ENCODE measurements at places on chromosomes 4 and X.

GRCh38 chr4:26141911-26142638 lies 178.7 kb upstream of the RBPJ start:
- DNase-seq: no peak

DNA sequence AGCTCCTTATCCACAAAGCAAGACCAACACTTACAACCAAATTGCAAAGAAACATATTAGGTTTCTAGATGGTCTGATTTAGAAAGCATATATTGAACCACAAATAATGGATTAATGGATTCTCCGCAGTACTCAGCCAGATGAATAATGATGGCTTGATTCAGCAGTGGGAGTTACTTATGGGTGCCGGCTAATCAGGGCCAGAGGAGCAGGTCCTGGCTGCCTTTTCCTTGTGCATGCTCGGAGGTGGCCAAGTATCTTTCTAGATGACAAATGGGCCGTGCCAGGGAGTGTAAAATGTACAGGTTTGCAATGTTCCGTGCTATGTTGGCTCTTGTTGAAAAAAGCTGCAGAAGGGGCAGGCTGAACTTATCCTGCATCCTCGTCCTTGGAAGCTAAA lies 70.2 kb downstream of the VCX3A start:
- no peak for DNase-seq

DNA sequence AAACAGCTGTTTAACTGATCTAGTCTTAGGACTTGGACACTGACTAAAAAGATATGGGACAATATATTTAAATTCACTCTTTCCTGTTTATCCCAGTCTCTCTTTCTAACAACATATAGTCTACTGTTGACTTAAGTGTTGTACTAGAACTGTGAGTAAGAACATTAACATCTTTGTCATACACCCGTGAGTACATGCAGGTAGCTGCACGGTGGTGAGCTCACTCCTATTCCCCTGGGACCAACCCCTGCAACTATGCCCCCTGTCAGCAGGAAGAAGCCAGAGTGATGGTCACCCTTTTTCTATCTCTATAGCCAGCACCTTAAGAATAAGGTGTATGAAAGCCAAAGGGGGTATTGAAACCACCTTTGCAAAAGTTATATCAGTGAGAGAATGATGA lies 17.6 kb downstream of the TBL1X start:
- DNase-seq: no peak

- no peak for DNase-seq
These were observed 92.5 kb downstream of the AREG start for GRCh38 chr4:74537459-74537858.

GRCh38 chr4:7705593-7705992 lies 234.1 kb downstream of the AFAP1 start:
- DNase-seq: no peak

GRCh38 chr4:129583868-129584267 lies 487.9 kb downstream of the C4orf33 start:
- no peak for DNase-seq

DNA sequence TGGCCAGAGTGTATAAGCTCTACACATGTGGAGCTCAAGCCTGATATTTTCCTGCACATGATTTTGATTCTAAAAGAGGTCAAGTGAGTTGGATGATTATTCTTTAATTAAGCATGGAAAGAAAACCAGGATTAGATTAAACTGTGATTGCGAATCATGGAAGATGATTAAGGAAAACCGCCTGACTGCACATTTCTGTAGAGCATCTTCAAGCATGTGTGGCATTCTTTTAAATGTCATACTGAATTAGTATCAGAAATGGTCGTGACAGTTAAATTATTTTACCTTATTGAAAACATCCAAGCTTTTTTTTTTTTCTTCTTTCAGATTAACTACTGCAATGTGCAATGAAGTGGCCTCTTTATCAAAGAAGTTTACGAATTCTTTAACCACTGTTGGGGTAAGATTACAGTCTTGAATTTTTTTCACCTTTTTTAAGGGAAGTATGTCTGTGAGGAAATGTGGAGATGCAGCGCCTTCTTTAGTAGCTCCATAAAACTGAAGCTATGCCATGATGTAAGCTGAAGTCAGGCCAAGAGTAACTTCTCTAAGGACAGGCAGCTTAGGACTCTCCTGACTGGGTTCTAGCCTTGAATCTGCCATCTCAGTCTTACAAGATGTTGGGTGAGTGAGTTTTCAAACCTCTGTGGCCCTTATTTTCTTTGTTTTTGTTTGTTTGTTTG lies 67.9 kb downstream of the FAM114A1 start:
- DNase-seq: no peak

- no peak for DNase-seq
These were observed 494.8 kb upstream of the AGA start for GRCh38 chr4:177937041-177937440.

GRCh38 chrX:63250253-63250868 lies 100.8 kb downstream of the SPIN4 start:
- DNase-seq: peak; percentile 61

DNA sequence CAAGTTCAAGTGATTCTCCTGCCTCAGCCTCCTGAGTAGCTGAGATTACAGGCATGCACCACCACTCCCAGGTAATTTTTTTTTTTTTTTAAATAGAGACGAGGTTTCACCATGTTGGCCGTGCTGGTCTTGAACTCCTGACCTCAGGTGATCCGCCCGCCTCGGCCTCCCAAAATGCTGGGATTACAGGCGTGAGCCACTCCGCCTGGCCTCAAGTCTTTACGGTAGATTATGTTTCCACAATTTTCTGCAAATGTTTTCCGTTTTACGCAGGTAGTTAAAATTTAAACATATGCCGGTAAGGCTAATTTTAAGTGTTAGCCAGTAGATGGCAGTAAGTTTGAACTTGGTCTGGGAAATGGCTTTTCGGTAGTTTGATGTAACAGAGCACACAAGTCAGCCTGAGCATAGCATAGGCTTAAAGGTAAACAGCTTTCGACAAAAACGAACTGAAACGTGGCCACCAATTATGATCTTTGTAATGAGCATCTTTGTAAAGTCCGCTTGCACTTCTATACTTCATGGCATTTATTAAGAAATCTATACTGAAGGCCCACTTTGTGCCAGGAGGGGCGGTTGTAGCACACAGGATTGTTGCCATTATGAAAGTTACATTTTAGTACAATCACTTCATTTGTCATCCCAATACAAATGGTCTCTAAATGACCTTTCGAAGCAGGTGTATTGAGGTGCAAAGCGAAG lies 31.1 kb downstream of the CCKAR start:
- no peak for DNase-seq

- DNase-seq: no peak
These were observed 27.7 kb upstream of the PDE5A start for GRCh38 chr4:119656342-119656741.

GRCh38 chr4:72577211-72577610 lies 8.2 kb upstream of the ADAMTS3 start:
- DNase-seq: no peak

GRCh38 chr4:130214268-130214667 lies 1118.3 kb downstream of the C4orf33 start:
- no peak for DNase-seq

DNA sequence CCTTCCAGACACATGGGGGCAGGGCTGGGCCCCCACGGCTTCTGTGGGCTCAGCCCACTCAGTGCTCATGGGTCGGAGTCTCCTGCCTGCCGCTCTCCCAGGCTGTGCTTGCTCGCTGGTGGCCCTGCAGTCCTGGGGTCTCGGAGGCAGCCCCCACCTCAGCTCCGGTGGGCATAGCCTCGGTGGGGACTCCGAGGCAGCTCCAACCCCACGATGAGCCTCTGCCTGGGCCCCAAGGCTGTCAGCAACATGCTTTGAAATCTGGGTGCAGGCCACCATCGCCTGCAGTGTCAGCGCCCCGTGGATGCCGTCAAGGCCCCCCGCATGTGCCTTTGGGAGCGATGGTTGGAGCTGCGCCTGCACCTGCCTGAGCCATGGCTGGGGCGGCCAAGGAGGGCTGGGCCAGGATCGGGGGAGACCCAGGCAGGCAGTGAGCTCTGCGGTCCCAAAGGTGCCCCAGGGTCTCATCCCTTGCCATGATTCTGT lies 30.2 kb upstream of the SPON2 start:
- no peak for DNase-seq

GRCh38 chr4:104490770-104491480 lies 3.8 kb downstream of the CXXC4 start:
- DNase-seq: peak; percentile 85

GRCh38 chr4:13432453-13432852 lies 51.7 kb downstream of the RAB28 start:
- DNase-seq: no peak

DNA sequence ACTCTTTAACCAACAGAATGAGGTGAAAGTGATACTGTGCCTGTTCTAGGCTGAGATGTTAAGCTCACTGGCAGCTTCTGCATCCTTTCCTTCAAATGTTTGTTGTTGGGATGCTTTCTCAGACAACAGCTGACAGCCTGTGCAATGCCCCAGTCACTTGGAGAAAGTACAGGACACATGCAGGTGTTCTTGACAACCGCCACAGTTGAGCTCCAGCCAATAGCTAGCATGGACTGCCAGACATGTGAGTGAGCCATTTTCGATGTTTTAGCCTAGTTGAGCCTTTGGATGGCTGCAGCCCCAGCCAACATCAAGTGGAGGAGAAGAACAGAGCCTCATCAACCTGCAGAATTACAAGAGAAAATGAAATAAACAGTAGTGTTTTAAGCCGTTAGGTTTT lies 94.1 kb upstream of the PPP3CA start:
- DNase-seq: peak; percentile 12

- no peak for DNase-seq
These were observed 411.9 kb downstream of the TRIML1 start for GRCh38 chr4:188551156-188551555.
